ENCODE measurements at places on chromosomes 3 and 15.
A peak's percentile ranks its signal among the peaks of the same experiment; 100 is the strongest.

- DNase-seq: no peak
These were observed 317.4 kb upstream of the RARB start for GRCh38 chr3:25110642-25111041.

DNA sequence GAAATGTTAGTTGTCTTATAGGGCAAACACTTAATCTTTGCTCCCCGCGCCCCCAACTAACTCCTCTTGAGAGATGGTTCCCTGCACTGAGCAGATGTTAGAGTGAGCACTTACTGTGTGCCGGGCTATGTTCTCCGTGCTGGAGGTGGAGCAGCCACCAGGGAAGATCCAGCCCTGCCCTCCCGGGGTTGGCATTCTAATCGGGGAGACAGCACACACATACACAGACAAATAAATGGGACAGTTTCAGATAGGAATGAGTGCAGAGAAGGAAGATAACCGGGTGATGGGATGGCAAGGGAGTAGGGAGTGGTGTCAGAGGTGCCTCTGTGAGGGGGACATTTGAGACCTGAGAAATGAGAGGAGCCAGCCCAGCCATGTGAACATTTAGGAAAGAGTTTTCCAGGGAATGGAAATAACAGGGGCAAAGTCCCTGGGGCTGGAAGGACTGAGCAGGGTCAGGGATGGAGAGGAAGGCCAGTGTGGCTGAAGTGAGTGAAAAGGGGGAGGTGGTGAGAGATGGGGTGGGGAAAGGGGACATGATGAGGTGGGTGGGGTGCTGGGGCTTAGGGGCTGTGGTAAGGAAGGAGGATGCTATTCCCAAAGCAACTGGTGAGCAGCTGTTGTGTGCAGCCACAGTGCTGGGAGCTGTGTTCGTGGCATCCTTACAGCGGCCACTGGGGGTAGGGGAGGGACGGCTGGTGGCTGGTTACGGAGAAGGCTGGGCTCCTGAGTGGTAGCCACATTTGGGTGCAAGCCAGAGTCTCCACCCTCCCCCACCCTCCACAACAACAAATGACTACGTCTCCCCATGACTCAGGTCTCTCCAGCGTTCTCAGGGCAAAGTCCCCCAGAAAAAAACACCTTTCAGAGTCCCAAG lies 15.4 kb upstream of the FGD5 start:
- DNase-seq: no peak

DNA sequence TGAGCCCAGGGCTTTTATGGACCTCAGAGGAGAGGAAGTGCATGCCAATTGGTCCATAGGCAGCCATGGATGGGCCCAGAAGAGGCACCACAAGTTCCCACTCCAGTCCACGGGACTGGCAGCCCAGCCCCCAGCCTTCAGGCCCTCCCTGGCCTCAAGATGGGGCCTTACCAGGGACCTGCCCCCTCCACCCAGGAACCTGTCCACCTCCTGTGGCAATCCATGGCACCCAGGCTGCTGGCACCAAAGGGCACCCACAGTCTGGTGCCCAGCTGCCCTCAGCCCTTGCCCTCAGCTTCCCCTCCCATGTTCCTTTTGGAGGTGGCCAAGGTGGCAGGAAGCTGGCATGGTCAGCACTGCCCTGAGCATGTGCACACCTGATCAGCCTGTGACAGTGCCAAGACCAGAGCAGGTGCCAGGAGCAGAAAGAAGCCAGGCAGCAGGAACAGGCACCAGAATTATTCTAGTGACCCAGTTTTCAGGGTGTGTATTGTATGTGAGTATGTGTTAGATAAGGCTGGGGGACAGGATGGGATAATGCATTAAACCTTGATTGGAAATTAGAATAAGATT lies 415.0 kb downstream of the NTRK3 start:
- DNase-seq: no peak

GRCh38 chr3:171809861-171810628 lies at the start of gene PLD1:
TSS of gene PLD1 (minus strand) at chr3:171810483. CDS start at chr3:171738051, 72,432 bp downstream.
- peak; percentile 30 for DNase-seq

- DNase-seq: no peak
These were observed 311.5 kb upstream of the THBS1 start for GRCh38 chr15:39269352-39269751.

- no peak for DNase-seq
These were observed 278.5 kb upstream of the UMPS start for GRCh38 chr3:124451630-124452317.

GRCh38 chr3:169143506-169143905 lies 520.0 kb downstream of the MECOM start:
- no peak for DNase-seq

- no peak for DNase-seq
These were observed 94.6 kb upstream of the IQSEC1 start for GRCh38 chr3:13167829-13168228.

- DNase-seq: no peak
These were observed 71.9 kb upstream of the SLC6A6 start for GRCh38 chr3:14330508-14330907.

DNA sequence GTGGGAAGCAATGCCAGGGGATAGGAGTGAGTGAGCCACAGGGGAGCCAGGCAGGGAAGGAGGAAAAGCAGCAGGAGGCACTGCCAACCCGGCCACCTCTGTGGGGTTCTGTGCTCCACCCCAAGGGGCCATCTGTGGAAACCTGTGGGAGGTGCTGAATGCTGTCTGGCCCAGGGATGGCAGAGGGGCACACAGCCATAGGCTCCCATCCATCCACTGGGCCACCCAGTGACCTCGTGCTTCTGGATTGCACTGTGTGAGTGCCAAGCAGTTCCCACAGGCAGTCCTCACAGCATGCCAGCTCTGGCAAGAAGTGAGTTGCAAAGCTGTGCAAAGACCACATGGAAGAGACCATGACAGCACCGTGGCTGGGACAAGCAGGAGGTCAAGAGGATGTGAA lies 27.5 kb downstream of the DNAJB8 start:
- no peak for DNase-seq

GRCh38 chr15:48775546-48775945 lies 35.3 kb downstream of the CEP152 start:
- DNase-seq: no peak

- DNase-seq: no peak
These were observed 30.9 kb upstream of the SEMA3F start for GRCh38 chr3:50124052-50124799.

DNA sequence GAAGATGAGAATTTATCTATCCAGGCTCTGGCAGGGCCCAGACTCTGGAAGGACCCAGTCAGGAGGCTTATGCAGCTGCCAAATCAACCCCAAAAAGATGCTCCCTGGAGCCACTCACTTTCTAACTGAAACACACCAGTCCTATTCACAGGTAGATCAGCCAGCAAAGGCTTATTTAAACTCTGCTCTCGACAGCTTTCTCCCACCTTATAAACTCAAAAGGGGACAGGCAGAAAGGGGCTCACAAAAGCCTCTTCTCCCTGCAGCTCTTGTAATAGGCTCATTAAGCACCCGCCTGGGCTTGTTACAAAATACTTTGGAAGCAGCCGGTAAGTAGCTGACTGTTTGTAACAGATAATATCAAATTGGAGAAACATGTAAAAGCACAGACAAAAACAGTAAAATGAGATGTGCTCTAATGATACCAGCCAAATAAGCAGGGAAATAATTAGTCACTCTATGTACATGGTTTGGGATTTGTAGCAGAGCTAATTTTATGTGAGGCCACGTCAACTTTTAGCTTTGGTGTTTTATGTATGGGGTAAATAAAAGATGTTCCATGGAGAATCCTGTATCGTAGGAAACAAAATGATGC lies 213.8 kb downstream of the NR2F2 start:
- DNase-seq: no peak

DNA sequence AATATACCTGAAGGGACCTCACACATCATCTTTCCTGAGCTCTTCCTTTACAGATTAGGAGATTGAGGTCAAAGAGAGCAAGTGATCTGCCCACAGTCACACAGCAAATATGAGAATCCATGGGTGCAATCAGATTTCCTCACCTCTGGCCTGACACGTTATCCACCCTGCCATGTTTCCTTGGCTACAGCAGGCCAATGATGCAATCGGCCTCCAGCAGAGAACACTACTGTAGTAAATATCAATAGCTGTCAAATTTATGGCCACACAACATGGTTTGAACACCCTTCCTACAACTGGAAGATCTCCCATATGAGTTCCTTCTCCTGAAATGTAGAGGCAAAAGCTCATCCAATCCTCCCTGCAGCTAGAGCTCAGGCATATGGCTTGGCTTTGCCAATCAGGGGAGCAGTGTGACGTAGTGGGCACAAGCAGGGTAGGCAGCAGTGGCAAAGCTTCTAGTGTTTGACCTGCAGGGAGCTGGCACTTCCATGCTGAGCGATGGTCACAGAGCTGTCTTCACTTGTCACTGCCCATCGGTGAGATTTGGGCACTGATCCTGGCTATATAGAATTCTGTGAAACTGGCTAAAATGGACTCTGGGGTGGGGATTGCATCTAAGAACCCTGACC lies 271.3 kb downstream of the TJP1 start:
- DNase-seq: no peak

DNA sequence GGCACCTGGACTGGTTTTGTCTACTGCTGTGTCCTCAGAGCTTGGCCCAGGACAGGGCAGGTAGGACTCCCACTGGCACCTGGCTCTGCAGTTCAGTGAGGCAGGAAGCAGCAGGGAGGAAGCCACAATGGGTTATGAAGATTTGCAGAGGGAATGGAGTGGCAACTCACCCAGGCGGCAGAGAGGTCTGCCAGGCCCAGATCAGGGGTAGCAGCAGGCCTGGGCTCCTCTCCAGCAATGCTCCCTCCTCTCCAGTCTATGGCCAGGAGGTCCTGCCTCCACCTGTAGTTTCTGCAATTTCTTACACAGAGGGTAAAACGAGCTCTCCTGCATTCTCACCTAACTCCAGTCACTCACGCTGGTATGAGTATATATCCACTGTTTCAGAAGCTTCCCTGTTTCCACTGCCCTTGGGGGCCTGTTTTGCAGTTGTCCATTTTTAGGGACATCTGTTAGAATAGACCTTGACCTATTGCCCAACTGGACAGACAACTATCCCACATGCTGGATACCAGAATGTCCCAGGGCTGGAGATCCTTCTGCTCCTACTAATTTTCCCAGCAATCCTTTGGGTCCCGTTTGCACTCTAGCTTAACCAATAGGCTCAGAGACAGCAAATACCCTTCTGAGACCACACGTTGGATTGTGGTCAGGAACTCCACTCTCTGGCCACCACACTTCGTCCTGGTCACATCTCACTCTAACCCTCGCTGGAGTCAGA lies 35.2 kb downstream of the HMCES start:
- DNase-seq: no peak

DNA sequence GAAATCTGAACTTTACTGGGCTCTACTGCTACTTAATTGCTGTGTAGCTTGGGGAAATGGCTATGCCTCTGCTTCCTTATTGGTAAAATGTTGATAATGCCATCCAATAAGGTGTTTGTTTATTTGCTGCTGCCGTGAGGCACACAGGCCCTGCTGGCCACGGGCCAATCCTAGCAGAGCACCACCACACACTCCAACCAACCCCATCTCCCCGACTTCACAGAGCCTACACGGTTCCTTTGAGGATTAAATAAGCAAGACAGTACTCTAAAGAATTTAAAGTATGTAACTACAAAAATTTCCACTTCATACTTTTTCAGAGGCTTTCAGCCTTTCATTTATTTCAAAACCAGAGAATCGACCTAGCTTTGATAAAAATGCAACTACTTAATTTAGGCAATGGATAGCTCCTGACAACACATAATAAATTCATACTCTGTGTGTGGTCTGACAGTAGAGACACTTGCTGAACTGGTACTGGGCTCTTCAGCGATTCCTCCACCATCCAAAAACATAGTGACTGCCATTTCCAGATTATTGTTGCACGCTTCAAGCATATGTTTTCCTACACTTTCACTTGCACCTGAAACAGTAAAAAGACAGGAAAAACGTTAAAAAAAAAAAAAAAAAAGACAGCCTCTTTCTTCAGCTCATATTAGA lies 25.3 kb downstream of the UBXN7 start:
- DNase-seq: no peak

- DNase-seq: no peak
These were observed 123.1 kb downstream of the DMXL2 start for GRCh38 chr15:51499379-51499976.

GRCh38 chr15:35928847-35929246 lies 382.9 kb upstream of the DPH6 start:
- DNase-seq: no peak

DNA sequence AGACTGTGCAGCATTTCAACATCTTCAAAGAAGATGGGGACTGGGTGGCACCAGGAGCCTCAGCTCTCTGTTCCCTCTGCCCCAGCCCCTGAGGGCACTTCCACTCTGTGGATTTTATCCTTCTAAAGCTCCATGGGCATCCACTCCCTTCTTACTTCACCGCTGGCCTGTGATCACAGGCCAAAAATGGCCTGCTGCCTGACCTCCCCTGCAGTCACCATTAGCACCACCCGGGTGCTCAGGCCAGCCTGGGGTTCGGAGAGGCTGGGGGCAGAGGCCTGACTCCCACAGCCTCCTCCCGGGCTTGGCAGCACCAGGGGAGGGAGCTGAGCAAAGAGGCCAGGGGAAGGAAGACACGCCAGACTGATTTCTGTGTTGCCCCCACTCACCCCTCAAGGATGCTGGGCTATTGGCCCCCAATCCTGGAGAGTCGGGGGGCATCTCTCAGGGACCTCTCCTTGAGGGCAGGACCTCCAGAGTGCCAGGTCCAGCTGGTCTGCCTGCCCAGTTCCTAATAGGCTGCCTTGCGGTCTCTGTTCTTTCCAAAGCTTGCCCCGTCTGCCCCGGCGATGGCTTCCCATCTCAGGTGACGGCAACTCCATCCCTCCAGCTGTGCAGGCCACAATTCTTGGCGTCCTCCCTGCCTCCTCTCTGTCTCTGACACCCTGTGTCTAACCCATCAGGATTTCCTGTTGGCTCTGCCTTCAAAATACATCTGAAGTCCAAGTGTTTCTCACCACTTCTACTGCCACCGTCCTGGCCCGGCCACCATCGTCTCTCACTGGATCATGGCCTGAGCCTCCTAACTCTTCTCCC lies 67.1 kb downstream of the EXOG start:
- no peak for DNase-seq

GRCh38 chr3:37241880-37242279 lies 67.5 kb upstream of the LRRFIP2 start:
- no peak for DNase-seq

- no peak for DNase-seq
These were observed 86.4 kb upstream of the RORA start for GRCh38 chr15:61315471-61315870.

DNA sequence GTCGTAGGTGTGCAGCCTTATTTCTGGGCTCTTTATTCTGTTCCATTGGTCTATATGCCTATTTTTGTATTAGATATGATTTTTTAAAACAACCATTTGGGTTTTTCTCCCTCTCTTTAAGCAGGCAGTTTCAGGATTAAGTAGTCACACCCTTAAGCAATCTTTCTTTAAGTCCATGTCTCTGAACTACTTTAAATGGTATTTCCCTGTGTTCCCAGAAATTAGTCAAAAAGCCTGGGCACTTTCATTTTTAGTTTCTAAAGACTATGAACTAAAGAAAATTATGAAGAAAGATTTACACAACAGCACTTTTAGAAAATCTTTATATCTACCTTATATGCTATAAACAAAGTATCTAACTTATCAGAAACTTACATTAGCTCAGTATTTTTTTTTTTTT lies 110.3 kb downstream of the FAIM start:
- DNase-seq: no peak

DNA sequence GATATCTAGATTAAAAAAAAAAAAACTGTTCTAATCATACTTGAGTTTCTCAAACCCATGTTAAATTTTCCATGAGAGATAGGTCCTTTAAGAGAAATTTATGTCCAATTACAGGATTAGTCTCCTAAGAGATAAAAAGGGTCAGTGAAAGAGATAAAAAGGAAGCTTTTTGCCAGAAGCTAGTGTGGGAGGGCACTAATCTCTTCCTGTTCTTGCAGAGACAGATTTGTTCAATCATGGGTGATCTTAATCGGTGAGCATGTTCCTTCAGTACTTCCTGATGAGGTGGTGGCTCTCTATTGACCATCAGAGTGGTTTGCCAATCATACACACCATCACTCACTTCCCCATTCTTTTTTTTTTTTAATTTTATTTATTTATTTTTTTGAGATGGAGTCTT lies 16.9 kb upstream of the LPP start:
- no peak for DNase-seq
